HFFc6 (cell line): ENCODE measurements at places on chromosomes 1 and 21.

GRCh38 chr1:208537198-208537597, 293.0 kb upstream of the PLXNA2 start:
- no peaks in the 10 kb centered on the region; the same call in none of the 2 replicates for H3K27me3 ChIP-seq
- H3K4me3 ChIP-seq: no peak overlapping the region
- DNase-seq: no peak
- H3K36me3 ChIP-seq: no peaks in the 10 kb centered on the region

- peak overlapping the region; percentile 15 for H3K4me3 ChIP-seq
- H3K27ac ChIP-seq: peak overlapping the region; percentile 90
- peak; percentile 92 for DNase-seq
- peaks cover 6% of the 10 kb centered on the region for H3K27me3 ChIP-seq
- H3K36me3 ChIP-seq: peaks cover 6% of the 10 kb centered on the region
Measured at GRCh38 chr1:36187800-36188593, 32.0 kb downstream of the MAP7D1 start.

DNA sequence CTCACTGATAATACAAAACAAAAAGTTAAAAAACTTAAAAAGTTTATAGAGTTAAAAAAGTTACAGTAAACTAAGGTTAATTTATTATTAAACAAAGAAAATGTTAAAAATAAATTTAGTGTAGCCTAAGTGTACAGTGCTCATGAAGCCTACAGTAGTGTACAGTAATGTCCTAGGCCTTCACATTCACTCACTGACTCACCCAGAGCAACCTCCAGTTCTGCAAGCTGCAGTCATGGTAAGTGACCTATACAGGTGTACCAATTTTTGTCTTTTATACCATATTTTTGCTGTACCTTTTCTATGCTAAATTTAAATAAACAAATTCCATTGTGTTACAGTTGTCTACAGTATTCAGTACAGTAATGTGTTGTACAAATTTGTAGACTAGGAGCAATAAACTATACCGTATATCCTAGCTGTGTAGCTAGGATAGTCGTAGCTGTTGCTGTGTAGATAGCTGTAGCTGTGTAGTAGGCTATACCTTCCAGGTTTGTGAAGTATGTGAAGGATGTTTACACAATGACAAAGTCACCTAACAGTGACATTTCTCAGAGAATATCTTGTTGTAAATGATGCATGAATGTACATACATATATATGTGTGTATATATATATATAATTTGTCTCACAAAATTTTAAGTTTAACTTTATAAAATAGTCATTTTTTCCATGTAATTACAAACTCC, 140.2 kb downstream of the TGFB2 start:
- DNase-seq: no peak
- no peaks in the 10 kb centered on the region for H3K36me3 ChIP-seq
- H3K4me1 ChIP-seq: peaks cover 62% of the 10 kb centered on the region
- H3K4me3 ChIP-seq: no peak overlapping the region

- no peaks in the 10 kb centered on the region for H3K27me3 ChIP-seq
- H3K36me3 ChIP-seq: no peaks in the 10 kb centered on the region
- no peak overlapping the region for H3K4me3 ChIP-seq
- H3K4me1 ChIP-seq: peaks cover 26% of the 10 kb centered on the region
- H3K27ac ChIP-seq: no peak overlapping the region
Measured at GRCh38 chr1:185260611-185261010, 56.4 kb downstream of the IVNS1ABP start.

DNA sequence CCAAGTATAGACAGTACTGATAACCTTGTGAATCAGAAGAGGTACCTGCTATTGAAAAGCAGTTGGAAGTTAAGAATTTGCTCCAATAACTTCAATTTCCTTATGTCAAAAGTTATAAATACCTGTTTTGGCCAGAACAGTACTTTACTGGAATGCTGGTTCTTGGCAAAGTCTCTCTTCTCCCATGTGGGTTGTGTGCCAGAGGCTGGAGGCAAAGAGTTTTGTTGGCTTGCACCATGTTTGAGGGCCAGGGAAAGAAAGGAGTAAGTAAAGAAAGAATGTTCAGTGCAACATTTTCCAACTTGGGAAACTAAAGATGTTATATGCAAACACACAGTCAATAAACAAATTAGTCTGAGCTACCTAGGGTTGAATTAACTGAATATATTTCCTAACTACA, 67.0 kb upstream of the DYNLT5 start:
- H3K4me1 ChIP-seq: peaks cover 47% of the 10 kb centered on the region
- no peak overlapping the region for H3K4me3 ChIP-seq
- 0 out of 2 replicates have a peak overlapping the region, but pooled peaks have one; percentile 5 for H3K27ac ChIP-seq
- H3K36me3 ChIP-seq: peaks cover 55% of the 10 kb centered on the region
- H3K27me3 ChIP-seq: peaks cover 4% of the 10 kb centered on the region

DNA sequence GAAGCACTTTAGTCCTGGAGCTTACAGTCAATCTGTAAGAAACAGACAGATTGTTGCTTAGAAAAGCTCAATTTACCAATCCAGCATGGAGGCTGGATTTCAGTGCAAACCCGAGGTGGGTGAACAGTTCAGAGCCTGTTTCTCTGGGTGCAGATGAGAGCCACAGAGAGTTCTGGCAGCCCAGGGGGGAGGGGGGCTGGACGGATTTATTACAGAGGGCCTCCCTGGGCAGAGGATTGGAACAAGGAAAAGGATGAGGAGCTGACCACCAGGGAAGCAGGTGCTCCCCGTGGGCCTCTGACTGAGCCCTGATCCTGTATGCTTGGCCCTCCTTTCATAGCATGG, 38.0 kb upstream of the EPS8L3 start:
- peaks cover 3% of the 10 kb centered on the region for H3K27me3 ChIP-seq
- peaks cover 36% of the 10 kb centered on the region for H3K4me1 ChIP-seq
- no peak overlapping the region for H3K27ac ChIP-seq
- no peak overlapping the region for H3K4me3 ChIP-seq
- no peak for DNase-seq

GRCh38 chr1:234975122-234975940, 153.3 kb downstream of the TOMM20 start:
- H3K4me1 ChIP-seq: peaks cover 84% of the 10 kb centered on the region
- H3K27me3 ChIP-seq: no peaks in the 10 kb centered on the region; the same call in 1 of the 2 replicates
- H3K36me3 ChIP-seq: peaks cover 8% of the 10 kb centered on the region; the same call in 1 of the 2 replicates
- H3K27ac ChIP-seq: peak overlapping the region; percentile 95
- peak overlapping the region; percentile 57 for H3K4me3 ChIP-seq
